ENCODE measurements at places on chromosomes 11 and 22. TPM values are rescaled to one million over a fixed set of nuclear protein-coding genes. Genes with fewer than 3 reads are reported as not detected.
A peak's percentile ranks its signal among the peaks of the same experiment; 100 is the strongest.

DNA sequence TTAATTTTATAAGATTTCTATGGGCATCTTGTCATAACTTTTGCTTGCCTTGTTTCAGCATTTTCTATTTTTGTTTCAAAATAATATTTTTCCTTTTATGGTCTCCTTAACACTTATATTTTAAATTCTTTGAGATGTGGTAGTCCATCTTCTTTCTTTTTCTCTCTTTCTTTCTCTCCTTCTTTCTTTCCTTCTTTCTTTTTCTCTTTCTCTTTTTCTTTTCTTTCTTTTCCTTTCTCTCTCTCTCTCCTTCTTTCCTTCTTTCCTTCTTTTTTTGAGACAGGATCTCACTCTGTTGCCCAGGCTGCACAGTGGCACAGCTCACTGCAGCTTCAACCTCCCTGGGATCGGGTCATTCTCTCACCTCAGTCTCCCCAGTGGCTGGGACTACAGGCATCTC, 36.1 kb upstream of the OR10G7 start:
- DNase-seq = no peak

GRCh38 chr22:33803371-33804282, 116.6 kb downstream of the LARGE1 start:
- DNase-seq = no peak

GRCh38 chr11:116062490-116063171, 558.4 kb upstream of the CADM1 start:
- DNase-seq = peak; percentile 8

DNA sequence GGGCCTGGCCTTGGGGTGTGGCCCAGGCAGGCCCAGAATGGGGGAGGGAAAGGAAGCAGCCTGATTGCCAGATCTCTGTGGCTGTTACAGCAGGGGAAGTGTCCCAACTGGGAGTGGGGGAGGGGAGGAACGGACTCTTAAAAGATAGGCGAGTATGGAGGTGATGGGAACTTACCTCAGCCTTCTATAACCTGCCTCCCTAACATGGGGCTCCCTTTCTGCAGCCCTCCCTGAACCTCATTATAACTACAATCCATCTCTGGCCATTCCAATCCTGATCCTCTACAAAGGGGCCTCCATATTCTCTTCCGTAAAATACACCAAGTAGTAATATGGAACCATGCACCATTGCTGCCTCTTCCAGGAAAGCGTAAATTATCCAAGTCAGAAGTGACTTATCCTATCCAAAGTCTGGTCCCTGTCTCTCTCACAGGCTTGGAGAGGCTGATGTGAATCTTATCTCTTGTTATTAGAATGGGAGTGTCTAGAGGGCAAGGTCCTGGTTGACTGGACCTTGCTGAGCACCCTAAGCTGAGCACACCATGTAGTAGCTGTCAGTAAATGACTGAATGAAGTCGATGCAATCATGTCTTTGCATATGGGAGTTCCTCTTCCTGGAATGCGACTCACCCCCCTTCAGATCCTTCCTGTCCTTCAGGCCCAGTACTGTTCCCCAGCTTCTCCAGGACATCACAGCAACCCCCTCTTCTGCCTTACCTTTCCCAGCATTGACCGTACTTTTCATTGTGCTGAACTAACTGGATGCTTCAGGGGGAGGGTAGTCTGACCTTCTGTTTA, 5.9 kb downstream of the RHOG start:
- DNase-seq = no peak

DNA sequence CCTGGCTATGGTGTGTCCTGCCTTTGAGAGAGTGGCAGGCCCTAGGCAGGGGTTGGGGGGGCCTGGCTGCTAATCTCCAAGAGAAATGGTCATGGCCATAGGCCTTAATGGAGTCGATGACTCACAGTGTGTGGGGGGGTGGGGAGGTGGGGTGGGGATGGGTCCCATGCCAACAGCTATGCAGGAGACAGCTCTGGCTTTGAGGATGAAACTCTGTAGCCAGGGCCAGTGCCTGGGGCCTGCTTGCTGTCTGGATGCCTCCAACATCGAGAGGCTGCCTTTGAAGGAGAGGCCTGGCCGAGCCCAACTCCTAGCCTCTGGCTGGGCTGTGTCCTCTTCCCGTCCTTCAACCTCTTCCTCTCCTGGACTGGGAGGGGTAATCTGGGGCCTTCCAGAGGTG, 23.9 kb upstream of the TSPAN18 start:
- no peak for DNase-seq

GRCh38 chr11:87926250-87926970, 248.8 kb downstream of the RAB38 start:
- no peak for DNase-seq

- DNase-seq = no peak
Measured at GRCh38 chr22:37519268-37520195, at the start of gene CARD10. TSS of gene CARD10 (minus strand) at chr22:37519415. CDS start at chr22:37519200, 215 bp downstream.

GRCh38 chr11:3802011-3802790, 4.8 kb upstream of the NUP98 start:
- no peak for DNase-seq

- no peak for DNase-seq
Measured at GRCh38 chr11:134725716-134726639, 313.9 kb upstream of the B3GAT1 start.

DNA sequence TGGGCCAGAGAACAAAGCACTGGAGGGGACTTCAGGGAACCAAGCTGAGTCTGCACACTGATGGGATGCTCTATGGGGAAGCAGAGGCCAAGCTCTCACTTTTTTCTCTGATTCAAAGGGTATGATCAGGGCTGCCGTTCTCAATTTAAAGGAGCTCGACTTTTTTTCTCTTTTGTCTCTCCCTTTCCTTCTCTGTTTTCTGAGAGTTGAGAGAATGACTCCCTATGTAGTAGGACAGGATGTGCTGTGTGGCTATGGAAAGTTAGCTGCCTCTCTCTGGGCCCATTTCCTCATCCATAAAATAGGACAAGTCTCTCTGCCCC, 7.9 kb downstream of the ADORA2A start:
- DNase-seq = no peak

GRCh38 chr11:134118006-134118405, 49.1 kb downstream of the JAM3 start:
- no peak for DNase-seq

GRCh38 chr11:31247321-31247720, 122.2 kb downstream of the DCDC1 start:
- no peak for DNase-seq

- DNase-seq = no peak
Measured at GRCh38 chr11:45259592-45259991, 26.5 kb downstream of the SYT13 start.

GRCh38 chr22:40610329-40610850, 26.1 kb downstream of the MRTFA start:
- DNase-seq = no peak

DNA sequence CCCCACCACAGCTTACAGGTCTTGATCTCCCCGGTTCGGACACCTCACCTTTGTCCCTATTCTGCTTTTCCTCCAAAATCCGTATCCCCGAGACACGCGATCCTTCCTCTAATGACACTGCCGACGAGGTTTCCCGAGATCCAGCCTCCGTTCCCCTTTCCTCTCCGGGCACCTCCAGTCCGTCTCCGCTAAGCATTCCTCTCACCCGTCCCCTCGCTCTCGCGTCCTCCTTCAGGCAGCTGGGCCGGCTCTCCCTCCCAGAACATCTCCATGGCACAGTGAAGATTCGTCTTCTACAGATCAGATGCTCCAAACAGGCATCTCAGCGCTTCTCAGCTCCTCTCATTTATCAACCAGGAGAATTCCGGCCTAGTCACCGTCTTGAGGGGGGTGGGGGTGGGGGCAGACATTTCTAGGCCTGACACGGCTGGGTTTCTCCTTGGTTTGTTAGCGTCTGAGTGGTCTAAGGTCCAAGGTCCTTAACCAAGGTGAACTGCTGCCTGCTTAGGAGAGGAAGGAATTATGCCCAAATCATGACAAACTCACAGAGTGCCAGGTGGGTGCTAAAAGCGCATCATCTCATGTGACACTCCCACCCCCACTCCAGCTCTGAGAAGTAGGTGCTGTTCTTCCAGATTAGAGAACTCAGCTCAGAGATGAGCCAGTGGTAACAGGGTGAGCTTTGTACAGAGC, at the start of gene SPTBN2:
Gene SPTBN2, minus strand, starts transcription at position 524 of the 693 bp plus-strand sequence. CDS start 7,976 bp downstream, outside the sequence.
- DNase-seq = no peak

- DNase-seq = no peak
Measured at GRCh38 chr11:105211806-105212554, 72.4 kb upstream of the CARD18 start.

GRCh38 chr11:107545101-107545514, 20.4 kb downstream of the ALKBH8 start:
- no peak for DNase-seq

GRCh38 chr11:57502870-57503269, 12.6 kb downstream of the SLC43A1 start:
- DNase-seq = no peak

GRCh38 chr22:41206719-41207118, 1.6 kb downstream of the L3MBTL2 start:
- DNase-seq = no peak

GRCh38 chr11:73315293-73316020, 7.4 kb downstream of the ARHGEF17 start:
- no peak for DNase-seq

DNA sequence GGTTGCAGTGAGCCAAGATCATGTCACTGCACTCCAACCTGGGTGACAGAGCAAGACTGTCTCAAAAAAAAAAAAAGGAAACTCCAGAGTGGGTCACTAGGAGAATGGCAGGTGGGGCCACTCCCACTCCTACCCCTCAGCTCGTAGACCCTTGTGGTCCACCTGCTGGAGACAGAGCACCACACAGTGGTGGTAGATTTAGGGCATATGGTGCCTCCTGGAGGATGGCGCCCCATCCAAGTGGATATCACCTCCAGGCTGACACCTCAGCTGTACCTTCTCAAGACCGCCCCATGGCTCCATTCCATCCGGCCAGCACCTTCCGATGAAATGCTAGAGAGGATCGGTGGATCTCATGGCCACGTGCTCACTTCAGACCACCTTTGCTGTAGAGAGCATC, 6.2 kb downstream of the CYTH4 start:
- no peak for DNase-seq

The CECR2 gene
- polyA plus RNA-seq = 11.0 TPM

The PHETA2 gene
- polyA plus RNA-seq = 12.1 TPM

The KCNJ1 gene
- not detected for polyA plus RNA-seq

The OR4A16 gene
- not detected for polyA plus RNA-seq

The APOL5 gene
- polyA plus RNA-seq = 1.9 TPM

The OR2AT4 gene
- not detected for polyA plus RNA-seq

The SCGB1D2 gene
- not detected for polyA plus RNA-seq

The WBP2NL gene
- 1.8 TPM for polyA plus RNA-seq

The ABCC8 gene
- 2.0 TPM for polyA plus RNA-seq

The IPO7 gene
- 107 TPM for polyA plus RNA-seq

The PTS gene
- 25.9 TPM for polyA plus RNA-seq

The YPEL4 gene
- polyA plus RNA-seq = 2.9 TPM

The C11orf52 gene
- 2.5 TPM for polyA plus RNA-seq

The FXYD2 gene
- 1.9 TPM for polyA plus RNA-seq

The OR5AR1 gene
- polyA plus RNA-seq = not detected

Measured in muscle of arm (tissue), 14 donors.